SK-N-MC (cell line): ENCODE measurements at places on chromosomes 3 and 15.

GRCh38 chr15:33866101-33866737 lies 102.1 kb upstream of the CHRM5 start:
- no peak for DNase-seq

GRCh38 chr3:72224804-72225509 lies 440.0 kb upstream of the PROK2 start:
- no peak for DNase-seq

GRCh38 chr3:102182162-102182561 lies 252.7 kb upstream of the ZPLD1 start:
- no peak for DNase-seq

GRCh38 chr15:74816624-74817369 lies 4.2 kb downstream of the LMAN1L start:
- no peak for DNase-seq

DNA sequence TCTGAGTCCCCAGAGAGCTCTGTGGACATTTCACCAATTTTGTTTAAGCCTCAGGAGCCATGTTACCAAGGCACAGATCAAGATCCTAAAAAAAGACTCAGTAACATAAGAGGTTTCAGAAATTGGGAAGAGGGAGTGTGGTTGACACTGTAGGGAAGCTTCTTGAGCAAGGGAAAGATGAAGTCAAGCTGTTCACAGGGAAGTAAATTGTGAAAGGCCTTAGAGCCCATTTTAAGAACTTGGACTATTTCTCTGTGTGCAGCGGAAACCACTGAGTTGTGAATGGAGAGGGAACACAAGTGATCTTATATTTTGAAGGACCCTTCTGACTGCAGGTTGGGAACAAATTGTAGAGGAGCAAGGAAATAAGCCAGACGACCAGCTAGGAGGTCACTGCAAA lies 18.7 kb downstream of the BCL2A1 start:
- DNase-seq, result no peak
